ENCODE measurements at places on chromosomes 5 and 9. TPM values are rescaled to one million over a fixed set of nuclear protein-coding genes. Genes with fewer than 3 reads are reported as not detected.

- no peak for DNase-seq
These were observed 708.6 kb upstream of the ZNF608 start for GRCh38 chr5:125455041-125455440.

DNA sequence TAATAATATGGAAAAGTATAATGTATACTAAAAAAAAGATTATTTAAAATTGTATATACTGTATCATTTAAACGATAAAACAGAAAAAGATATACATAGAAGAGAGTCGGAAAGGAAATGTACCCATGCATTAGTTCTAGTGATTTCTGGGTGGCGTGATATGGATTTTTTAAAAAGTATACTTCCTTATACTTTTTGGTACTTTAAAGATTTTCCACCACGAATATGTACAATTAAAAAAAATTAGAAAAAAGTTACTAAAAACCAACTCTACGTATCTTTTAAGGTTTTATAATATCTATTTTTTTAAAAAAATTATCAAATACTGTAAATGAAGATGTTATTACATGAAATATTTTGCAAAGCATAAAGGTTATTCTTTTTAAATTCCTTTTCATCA lies 12.3 kb downstream of the PHF19 start:
- no peak for DNase-seq

DNA sequence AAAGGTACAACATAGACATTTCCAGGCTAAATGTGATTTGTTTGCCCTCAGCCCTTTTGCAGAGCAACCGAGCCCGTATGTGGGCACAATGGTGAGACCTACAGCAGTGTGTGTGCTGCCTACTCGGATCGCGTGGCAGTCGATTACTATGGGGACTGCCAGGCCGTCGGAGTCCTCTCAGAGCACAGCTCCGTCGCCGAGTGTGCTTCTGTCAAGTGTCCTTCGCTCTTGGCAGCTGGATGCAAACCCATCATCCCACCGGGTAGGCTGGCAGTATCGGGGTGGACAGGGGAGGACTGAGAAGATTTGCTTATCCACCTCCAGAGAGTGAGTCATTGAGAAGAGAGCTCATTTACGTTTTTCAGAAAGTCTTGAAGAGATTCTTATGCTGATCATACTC lies 17.8 kb upstream of the GLIPR2 start:
- no peak for DNase-seq

DNA sequence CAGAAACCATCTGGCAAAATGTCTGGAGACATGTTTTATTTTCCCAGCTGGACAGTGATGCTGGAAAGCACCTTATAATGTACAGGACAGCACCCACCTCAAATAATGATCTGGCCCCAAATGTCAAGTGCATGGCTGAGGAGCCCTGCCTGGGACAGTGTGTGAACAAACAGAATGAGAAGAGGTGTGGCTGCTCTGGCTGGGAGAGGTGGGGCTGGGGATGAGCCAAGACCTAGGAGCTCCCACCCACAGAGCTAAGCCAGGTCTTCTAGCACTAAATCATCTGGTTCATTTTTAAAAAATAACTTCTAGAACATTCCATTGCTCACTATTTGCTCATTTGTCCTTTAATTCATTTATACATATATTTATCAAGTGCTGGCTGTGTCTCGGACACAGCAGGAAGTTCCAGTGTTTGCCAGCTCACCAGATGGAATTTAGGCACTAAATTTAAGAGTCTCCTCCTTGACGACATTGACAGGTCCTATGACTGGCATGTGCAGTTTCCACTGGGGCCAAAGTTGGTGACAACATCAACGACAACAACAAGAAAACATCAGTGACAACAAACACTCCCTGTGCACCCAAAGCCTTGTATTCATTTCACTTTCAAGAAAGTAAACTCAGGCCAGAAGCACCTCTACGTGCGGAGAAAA lies 59.1 kb downstream of the GTF3C4 start:
- DNase-seq = no peak

DNA sequence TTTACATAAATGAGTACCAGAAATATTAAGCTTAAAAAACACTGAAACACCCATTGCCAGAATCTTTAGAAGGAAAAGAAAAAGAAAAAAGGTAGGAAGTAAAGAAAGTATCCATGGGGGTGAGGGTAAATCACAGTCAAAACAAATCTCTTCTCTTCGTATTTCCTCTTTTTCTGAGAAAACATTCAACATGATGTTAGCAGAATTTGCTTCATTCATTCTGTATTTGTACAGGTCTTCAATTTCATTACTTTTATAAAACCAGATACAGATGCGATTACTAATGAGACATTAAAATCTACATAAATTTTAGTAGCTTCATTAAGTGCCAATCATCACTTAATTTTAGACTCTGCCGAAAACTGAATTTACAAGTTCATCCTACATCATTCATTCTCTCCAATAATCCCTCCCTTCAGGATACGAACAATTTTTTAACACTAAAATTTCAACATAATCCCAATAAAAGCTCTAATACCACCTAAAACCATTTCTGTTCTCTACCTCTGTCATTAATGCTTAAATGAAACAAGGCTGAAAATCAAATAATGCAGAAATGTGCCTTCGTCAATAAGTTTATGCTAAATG lies 7.0 kb downstream of the NR3C1 start:
- no peak for DNase-seq

GRCh38 chr5:9409413-9409960 lies 136.4 kb downstream of the SEMA5A start:
- no peak for DNase-seq

DNA sequence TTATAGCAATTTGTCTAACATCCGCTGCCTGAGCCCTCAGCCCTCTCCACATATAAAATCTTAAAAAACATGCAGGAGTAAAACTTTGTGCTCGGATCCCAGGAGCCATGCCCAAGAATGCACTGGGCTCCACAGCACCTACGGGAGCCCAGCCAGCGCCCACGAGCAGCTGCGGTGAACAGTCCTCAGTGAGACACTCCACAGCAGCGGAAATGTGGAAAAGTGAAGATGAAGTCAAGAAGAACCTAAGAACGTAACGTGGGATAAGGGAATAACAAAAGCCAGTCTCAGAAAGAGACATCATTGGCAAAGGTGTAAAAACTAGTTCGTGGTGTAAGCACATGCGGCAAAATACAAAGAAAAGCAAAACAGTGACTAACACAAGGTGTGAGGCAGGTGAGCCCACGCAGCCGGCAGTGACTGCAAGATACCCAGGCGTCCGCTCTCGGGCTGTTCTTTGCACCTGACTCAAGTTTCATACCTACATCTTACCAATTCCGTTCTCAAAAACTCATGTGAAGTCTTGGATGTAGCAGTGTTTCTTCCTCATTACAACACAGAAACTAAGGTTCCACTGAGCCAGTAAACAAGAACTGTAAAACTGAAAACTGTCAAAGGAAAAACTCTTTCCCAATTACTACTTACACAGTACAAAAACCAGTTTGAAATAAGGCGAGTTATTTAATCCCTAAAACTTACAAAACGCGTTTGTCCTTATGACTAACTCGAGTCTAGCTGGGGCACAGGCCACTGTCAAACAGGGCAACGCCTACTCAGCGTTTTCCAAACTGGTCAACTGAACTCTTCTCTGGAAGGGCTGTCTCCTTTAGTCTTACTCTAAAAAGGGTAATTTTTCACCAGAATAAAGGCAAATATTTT lies 1.7 kb downstream of the CAMSAP1 start:
- DNase-seq = no peak

GRCh38 chr5:8884029-8884428 lies 661.8 kb downstream of the SEMA5A start:
- DNase-seq = no peak

DNA sequence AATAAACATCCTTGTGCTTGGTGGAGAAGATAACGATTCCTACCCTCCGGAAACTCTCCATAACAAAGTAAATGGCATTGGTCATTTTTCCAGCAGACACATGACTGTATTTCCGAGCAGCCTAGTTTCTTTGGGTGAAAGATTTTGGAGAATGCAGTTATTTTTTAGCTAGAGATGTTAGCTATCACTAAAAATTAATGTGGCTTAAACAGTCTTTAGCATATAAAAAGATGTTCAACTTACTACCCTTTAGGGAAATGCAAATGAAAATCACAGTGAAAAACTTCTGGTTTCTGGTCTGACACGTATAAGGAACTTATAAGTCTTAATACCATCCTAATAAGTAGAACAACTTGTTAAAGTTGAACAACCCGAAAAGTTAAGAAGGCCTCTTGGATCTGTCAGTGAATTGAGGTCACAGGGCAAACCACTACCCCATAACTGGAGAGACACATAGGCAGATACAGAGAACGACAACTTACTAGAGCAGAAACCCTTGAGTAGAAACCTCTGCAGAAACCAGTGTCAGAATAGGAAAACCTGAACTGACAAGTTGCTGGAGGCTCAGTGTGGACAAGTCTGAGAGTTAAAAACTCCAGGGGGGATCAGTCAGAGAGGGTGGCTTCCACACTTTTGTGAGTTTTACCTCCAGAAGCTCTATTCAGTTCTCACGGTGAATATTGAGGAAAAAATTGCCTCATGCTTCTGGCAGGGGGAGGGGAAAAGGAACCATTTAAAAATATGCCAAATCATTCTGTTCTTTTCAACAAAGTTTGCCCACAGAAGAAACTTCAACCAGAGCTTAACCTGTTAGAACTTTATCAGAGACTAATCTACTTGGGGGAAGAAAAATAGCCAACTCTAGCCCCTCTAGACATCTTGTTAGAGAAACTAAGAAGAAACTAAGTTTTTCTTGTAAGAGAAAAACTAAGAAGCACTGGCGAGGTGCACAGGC lies 325.2 kb upstream of the RPS23 start:
- DNase-seq = no peak

- DNase-seq = no peak
These were observed 54.2 kb downstream of the PRELID2 start for GRCh38 chr5:145780982-145781381.

DNA sequence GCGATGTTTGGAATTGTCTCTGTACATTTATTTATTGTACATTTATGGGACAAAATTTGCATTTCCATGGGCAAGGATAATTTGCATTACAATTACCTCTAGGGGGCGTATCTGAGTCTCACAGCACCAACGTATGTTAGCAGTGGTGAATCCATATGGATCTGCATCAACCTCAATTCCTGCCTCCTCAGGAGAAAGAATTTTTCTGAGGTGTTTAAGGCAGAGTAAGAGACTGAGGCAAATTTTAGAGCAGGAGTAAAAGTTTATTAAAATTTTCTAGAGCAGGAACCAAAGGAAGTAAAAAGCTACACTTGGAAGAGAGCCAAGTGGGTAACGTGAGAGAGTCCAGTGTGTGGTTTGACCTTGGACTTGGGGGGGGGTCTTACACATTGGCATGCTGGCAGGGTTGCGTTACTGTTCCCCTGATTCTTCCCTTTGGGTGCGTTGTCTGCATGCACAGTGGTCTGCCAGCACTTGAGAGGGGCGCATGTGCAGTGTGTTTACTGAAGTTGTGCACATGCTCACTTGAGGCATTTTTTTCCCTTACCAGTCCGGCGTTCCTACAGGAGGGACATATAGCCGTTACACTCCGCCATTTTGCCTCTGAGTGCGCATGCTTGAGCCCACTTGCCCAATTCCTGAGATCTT lies 21.0 kb upstream of the RAB14 start:
- no peak for DNase-seq

Gene IFNA13
- not detected for total RNA-seq

Gene BTNL3
- not detected for total RNA-seq

Gene SLC25A2
- 3.5 TPM for total RNA-seq

Gene RALGPS1
- 18.5 TPM for total RNA-seq

Gene KIF4B
- not detected for total RNA-seq

Gene ZNF366
- total RNA-seq = 2.2 TPM

Gene PCDHGA11
- total RNA-seq = 11.6 TPM
